ENCODE measurements at places on chromosomes 13 and 19. TPM values are rescaled to one million over a fixed set of nuclear protein-coding genes. Genes with fewer than 3 reads are reported as not detected.

Gene DNAJB1
- 45.7 TPM for total RNA-seq

Gene RYR1
- 0.19 TPM for total RNA-seq

Gene KIR3DL2
- not detected for total RNA-seq

Gene SRRM5
- total RNA-seq = 0.54 TPM

Gene LONP1
- total RNA-seq = 287 TPM

GRCh38 chr13:45167611-45168554, 33.0 kb downstream of the KCTD4 start:
- no peaks in the 10 kb centered on the region for H3K27me3 ChIP-seq
- peaks cover 32% of the 10 kb centered on the region for H3K36me3 ChIP-seq
- H3K27ac ChIP-seq = no peak overlapping the region
- DNase-seq = no peak
- H3K4me3 ChIP-seq = no peak overlapping the region

All from activated naive CD8-positive, alpha-beta T cell treated with anti-CD3 and anti-CD28 coated beads for 36 hours (primary cell).